ENCODE measurements at places on chromosomes 3 and 15. TPM values are rescaled to one million over a fixed set of nuclear protein-coding genes. Genes with fewer than 3 reads are reported as not detected.
A peak's percentile ranks its signal among the peaks of the same experiment; 100 is the strongest.

DNA sequence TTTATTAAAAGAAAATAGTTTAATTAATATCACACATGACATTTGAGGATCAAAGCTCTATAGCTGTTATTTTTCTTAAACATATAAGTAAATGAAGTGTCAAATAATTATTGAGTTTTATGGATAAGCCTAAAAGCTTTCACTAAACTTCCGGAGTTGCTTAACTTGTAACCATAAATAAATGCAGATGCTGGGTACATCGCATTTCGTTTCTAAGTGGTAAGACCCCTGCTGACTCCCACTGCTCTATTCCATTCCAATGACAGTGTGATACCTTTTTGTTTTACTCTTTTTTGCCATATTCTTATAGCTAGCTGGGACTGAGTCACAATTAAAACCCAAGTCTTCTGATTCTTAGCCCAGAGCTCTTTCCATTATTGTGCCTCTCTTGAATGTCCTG lies 411.1 kb downstream of the SOX2 start:
- no peak for DNase-seq
- H3K27me3 ChIP-seq, result no peaks in the 10 kb centered on the region
- no peaks in the 10 kb centered on the region for H3K36me3 ChIP-seq
- H3K27ac ChIP-seq, result no peak overlapping the region
- no peak overlapping the region for H3K4me3 ChIP-seq

DNA sequence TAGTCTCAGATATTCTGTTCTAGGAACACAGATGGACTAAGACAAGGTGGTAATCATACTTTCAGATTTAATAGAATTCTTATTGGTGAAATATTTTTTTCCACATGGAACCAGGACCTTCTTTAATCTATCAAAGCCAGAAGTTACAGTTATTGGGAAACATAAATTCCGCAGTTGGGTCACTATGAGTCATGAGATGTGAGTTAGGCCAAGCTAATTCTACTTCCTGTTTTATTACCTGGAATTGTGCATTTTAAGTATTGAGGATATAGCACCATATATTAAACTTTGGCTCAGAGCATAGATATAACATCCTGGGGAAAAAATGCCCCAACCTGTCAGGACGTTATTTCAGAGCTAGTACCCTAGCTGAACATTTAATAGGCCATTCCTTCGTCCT lies 96.4 kb upstream of the P3H2 start:
- H3K27me3 ChIP-seq, result no peaks in the 10 kb centered on the region
- no peaks in the 10 kb centered on the region for H3K36me3 ChIP-seq
- peaks cover 31% of the 10 kb centered on the region for H3K4me1 ChIP-seq
- peak; percentile 28 for DNase-seq
- H3K27ac ChIP-seq, result no peak overlapping the region

DNA sequence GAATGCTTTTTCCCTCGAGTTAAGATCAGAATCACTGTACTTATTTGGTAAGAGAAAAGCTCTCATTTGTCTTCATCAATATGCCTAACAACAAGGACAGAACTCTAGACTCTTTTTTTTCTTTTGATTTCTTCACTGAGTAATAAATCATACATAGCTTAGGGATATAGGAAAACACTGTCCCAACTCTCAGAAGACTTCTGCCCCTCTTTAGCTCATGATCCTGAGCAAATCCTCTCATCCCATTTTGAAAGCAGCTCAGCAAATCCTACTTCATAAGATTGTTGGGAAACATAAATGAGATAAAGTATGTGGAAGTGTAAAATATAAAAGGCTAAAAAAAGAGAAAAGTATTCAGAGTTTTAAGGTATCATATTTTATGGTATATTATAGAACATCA lies 141.7 kb downstream of the ATP8B4 start:
- no peaks in the 10 kb centered on the region for H3K36me3 ChIP-seq
- DNase-seq, result no peak
- no peak overlapping the region for H3K27ac ChIP-seq
- H3K27me3 ChIP-seq, result no peaks in the 10 kb centered on the region
- no peaks in the 10 kb centered on the region for H3K4me1 ChIP-seq

DNA sequence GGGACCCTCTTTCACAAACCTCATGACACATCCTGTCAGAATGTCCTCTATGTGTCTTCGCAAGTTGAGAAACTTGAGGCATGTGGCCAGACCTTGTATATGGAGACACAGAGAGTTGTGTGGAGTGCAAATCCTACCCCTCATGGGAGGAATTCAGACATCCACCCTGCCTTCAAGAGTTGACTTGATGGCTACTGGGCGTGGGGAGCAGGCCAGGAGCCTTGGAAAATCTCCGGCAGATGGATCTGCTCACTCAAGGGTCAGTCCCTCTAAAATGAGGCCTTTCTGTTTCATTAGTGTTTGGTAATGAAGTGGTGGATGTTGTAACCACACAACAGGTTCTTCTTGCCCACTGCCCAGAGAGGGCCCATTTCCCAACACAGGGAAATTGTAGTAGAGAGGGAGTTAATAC lies 79.0 kb downstream of the ASB7 start:
- H3K4me1 ChIP-seq, result peaks cover 12% of the 10 kb centered on the region
- no peaks in the 10 kb centered on the region for H3K27me3 ChIP-seq
- no peak overlapping the region for H3K4me3 ChIP-seq
- no peak for DNase-seq
- H3K36me3 ChIP-seq, result no peaks in the 10 kb centered on the region
- H3K27ac ChIP-seq, result no peak overlapping the region

DNA sequence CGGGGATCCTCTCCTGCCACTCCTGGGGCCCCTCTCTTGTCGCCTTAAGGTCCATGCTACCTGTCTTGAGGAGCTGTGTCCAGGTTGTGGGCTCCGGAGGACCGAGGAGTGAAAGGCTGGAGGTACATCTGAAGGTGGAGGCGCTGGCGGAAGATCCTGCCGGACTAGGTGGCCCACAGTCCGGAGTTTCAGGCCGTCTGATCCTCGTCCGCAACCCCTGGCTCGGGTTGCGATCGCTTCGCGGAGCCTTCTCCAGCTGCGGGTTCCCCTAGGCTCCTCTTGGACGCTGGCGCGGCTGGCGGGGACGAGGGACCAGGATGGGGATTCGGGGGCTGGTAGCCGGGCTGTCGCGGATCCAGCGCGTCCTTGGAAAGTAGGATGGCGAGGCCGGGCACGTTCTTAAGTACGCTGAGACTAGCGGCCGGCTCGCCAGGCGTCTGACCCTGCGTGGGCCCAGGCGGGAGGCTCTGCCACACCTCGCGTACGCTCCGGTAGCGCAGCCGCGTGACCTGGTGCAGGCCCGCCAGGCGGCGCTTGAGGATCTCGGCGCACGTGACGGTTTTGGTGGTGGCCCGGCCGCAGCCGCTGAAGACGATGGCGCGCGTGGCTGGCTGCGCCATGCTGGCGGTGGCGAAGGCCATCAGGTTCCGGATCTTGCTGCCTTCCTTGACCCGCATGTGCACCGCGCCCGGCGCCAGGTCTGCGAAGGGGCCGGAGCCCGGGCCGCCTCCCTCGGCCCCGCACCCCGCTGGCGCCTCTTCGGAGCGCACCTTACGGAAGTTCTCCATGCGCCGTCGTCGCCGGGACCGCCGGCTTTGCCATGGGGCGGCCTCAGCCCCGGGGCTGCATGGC lies 550 bp downstream of the RPP25 start:
- H3K36me3 ChIP-seq, result peaks cover 41% of the 10 kb centered on the region
- H3K27ac ChIP-seq, result no peak overlapping the region
- H3K4me1 ChIP-seq, result peaks cover 32% of the 10 kb centered on the region
- H3K4me3 ChIP-seq, result peak overlapping the region; percentile 71
- peak; percentile 83 for DNase-seq

- no peaks in the 10 kb centered on the region for H3K4me1 ChIP-seq
- no peak overlapping the region for H3K4me3 ChIP-seq
- no peaks in the 10 kb centered on the region for H3K36me3 ChIP-seq
- no peak for DNase-seq
- H3K27ac ChIP-seq, result no peak overlapping the region
- no peaks in the 10 kb centered on the region for H3K27me3 ChIP-seq
These were observed 241.5 kb upstream of the SATB1 start for GRCh38 chr3:18666655-18667054.

GRCh38 chr15:71056111-71056510 lies 59.2 kb upstream of the THSD4 start:
- H3K4me1 ChIP-seq, result peaks cover 13% of the 10 kb centered on the region

DNA sequence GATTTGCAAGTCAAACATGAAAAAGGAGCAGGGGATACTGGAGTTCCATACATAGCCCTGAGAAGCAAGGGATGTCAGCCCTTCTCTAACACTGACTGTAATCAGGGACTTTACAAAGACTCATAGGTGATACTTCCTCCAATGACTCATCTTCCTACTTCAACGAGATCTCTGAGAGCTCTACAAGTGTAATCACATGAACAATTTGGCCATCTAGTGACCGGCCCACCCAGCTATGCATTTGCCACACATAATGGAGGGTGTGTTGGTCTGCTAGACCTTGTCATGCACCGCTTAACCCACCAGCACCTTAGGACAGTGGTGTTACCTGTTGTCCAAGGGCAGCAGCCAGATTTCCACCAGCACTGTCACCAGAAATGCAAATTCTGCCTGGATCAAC lies 75.3 kb downstream of the NCEH1 start:
- peak; percentile 53 for DNase-seq
- no peak overlapping the region for H3K4me3 ChIP-seq
- H3K27ac ChIP-seq, result peak overlapping the region; percentile 86
- H3K27me3 ChIP-seq, result no peaks in the 10 kb centered on the region

DNA sequence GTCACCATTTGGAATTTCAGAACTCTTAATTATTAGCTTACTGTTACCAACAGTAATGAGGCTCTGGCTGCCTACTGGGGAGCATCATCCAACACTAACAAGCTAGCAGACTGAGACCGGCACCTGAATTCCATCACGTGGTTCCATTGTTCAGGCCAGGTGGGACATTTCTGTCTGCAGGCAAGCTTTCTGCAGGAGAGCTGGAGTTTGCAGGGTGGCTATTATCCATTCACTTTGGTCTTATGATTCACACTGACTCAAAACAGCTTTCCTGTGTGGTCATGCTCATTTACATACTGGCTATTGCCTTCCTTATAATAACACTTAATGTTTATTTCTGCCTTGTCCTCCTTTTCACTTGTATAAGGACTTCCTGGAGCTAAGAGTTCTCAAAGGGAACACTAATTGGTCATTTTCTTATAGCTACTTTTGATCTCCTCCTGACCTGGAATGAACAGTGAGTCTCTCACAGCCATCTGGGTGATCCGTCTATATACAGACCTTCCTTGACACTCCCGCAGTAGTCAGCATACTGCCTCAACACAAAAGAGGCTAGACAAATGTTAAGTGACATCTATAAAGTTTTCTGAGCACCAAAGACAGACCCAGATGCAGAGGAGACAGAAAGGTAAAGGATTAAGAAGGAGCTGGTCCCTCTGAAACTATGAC lies 695.4 kb downstream of the FHIT start:
- no peak overlapping the region for H3K4me3 ChIP-seq
- H3K4me1 ChIP-seq, result peaks cover 9% of the 10 kb centered on the region
- no peaks in the 10 kb centered on the region for H3K27me3 ChIP-seq
- DNase-seq, result peak; percentile 1
- H3K36me3 ChIP-seq, result no peaks in the 10 kb centered on the region

DNA sequence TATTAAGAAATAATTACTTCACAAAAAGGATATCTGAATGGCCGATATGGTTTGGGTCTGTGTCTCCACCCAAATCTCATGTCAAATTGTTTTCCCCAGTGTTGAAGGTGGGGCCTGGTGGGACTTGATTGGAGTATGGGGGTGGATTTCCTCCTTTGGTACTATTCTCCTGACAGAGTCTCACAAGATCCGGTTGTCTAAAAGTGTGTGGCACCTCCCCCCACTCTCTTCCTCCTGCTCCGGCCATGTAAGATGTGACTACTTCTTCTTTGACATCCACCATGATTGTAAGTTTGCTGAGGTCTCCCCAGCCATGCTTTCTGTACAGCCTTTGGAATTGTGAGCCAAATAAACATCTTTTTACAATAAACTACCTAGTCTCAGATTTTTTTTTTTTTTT lies 34.5 kb downstream of the ZBTB11 start:
- no peaks in the 10 kb centered on the region for H3K4me1 ChIP-seq
- no peak overlapping the region for H3K4me3 ChIP-seq
- no peak overlapping the region for H3K27ac ChIP-seq
- peaks cover 6% of the 10 kb centered on the region for H3K36me3 ChIP-seq
- no peak for DNase-seq

GRCh38 chr3:73324203-73325155 lies 263.0 kb downstream of the EBLN2 start:
- H3K4me3 ChIP-seq, result no peak overlapping the region
- no peaks in the 10 kb centered on the region for H3K36me3 ChIP-seq
- H3K27ac ChIP-seq, result no peak overlapping the region

The CACNA1D gene
- total RNA-seq, result 36.3 TPM

The CHRFAM7A gene
- total RNA-seq, result not detected

The MUC4 gene
- total RNA-seq, result 3.6 TPM

The IQCF5 gene
- not detected for total RNA-seq
